ENCODE measurements at places on chromosomes 1 and 21.

- DNase-seq, result no peak
- H3K4me3 ChIP-seq, result no peak overlapping the region
- H3K4me1 ChIP-seq, result peaks cover 5% of the 10 kb centered on the region
- H3K27me3 ChIP-seq, result no peaks in the 10 kb centered on the region
- no peak overlapping the region for H3K27ac ChIP-seq
Measured at GRCh38 chr1:41518471-41518870, 34.0 kb upstream of the EDN2 start.

- H3K27ac ChIP-seq, result no peak overlapping the region
- H3K4me3 ChIP-seq, result no peak overlapping the region
- no peaks in the 10 kb centered on the region for H3K27me3 ChIP-seq
- peaks cover 33% of the 10 kb centered on the region for H3K4me1 ChIP-seq
Measured at GRCh38 chr1:117003223-117003875, 1.8 kb downstream of the CD101 start.

DNA sequence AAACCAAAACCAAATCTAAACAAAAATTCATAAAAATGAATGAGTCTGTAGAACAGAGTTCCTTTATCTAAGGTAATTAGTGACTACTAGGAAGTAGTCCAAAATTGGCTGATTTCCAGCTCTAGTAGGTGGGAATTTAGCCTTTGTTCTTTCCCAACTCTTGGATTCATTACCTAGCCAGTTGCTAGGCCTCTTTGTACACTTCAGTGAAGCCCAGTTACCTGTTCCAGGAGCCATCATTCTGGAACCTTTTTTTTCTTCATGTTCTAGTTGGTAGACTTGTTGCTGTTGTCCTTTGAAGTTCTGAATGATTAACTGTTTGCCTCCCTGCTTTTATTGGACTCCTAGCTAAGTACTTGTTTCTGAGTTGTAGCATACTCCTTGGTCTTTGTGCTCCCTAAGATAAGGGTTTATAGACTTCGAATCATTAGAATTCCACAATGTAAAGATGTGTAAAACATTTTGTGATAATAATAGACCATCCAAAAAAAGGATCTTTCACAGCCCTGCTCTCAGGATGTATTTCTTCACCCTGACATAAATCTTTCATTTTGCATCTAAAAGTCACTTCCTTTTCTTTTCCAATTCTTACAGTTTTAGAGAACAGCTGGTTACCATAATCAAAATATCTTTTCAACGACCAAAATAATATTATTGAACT lies 9.8 kb downstream of the PLA2G4A start:
- no peak overlapping the region for H3K27ac ChIP-seq
- H3K4me3 ChIP-seq, result no peak overlapping the region
- DNase-seq, result no peak
- no peaks in the 10 kb centered on the region for H3K4me1 ChIP-seq
- H3K36me3 ChIP-seq, result no peaks in the 10 kb centered on the region

DNA sequence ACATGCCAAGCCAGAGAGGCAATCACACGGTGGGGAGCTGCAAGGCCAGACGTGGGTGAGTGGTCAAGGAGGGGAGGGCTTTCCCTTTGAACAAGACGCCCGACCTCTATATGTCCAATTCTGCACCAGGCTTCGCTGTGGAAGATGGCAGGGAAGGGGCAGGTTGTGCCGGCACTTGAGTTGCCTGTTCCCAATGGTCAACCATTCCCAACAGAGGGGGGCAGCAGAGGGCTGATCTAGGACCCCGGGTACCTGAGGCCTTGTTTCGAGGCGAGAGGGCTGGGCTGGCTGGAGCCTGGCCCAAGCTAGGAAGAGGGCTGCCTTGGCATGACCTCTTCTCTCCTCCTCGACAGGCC lies 64.9 kb downstream of the TMEM53 start:
- no peaks in the 10 kb centered on the region for H3K36me3 ChIP-seq
- H3K4me3 ChIP-seq, result no peak overlapping the region
- H3K27ac ChIP-seq, result no peak overlapping the region
- peaks cover 11% of the 10 kb centered on the region for H3K27me3 ChIP-seq

DNA sequence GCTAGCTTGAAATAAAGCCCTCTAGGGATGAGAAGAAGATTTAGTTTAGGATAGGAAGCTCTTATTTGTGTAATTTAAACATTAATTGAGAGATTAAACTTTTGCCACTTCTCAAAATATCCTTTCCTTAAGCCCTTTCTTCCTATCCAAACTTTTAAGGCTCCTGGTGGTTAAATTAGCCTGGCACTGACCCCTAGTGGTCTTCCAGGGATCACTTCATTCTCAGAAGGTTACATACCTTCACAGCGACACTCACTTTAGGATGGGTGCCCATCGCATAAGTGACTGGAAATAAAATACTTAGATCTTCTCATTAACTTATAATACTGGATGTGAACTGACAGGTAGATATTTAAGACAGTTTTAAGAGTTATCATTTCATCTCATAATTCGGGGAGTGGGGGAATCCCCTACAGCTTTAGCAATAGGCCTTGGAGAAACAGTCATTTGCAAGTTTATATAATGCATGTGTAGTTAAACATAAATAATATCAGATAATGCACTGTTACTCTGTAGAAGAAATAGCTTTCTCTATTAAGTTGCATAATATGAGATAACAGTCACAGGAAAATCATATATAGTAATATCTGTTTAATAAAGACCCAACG lies 7.4 kb downstream of the LHX9 start:
- peaks cover 10% of the 10 kb centered on the region for H3K4me1 ChIP-seq
- peaks cover 3% of the 10 kb centered on the region for H3K36me3 ChIP-seq

GRCh38 chr1:17136936-17137335 lies 17.7 kb upstream of the PADI2 start:
- H3K27me3 ChIP-seq, result peaks cover 69% of the 10 kb centered on the region
- H3K36me3 ChIP-seq, result peaks cover 4% of the 10 kb centered on the region
- H3K4me3 ChIP-seq, result no peak overlapping the region
- H3K4me1 ChIP-seq, result no peaks in the 10 kb centered on the region
- H3K27ac ChIP-seq, result no peak overlapping the region

DNA sequence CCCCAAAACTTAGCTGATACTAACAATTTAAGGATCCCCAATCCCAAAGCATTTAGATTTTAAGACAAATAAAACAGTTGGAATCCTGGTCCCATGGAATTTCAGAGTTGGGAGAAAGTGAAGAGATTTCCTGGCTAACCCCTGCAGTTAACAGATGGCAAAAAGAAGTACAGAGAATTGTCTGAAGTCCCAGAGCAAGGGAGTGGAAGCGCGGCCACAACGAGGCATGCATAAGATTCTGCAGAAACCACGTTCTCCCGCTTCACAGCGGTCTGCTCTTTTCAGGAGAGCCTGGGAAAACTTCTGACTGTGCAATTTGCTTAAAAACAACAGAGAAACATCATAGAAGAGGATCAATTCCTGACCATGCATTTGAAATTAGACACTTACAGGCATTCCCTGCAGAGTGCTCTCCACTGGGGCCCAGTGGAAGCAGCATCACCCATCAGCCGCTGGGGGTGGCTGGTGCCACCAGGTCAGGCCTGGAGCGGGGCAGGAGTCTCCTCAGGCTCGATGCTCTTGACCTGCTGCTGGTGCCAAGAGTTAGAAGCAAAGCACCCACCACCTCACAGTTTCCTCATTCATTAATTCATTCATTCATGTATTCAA lies 226.7 kb upstream of the POU3F1 start:
- no peak overlapping the region for H3K4me3 ChIP-seq
- H3K27ac ChIP-seq, result no peak overlapping the region
- no peaks in the 10 kb centered on the region for H3K4me1 ChIP-seq

GRCh38 chr1:201944639-201945038 lies 1.7 kb downstream of the LMOD1 start:
- no peak overlapping the region for H3K4me3 ChIP-seq
- peaks cover 71% of the 10 kb centered on the region for H3K27me3 ChIP-seq
- peaks cover 6% of the 10 kb centered on the region for H3K36me3 ChIP-seq
- no peak overlapping the region for H3K27ac ChIP-seq
- no peak for DNase-seq

DNA sequence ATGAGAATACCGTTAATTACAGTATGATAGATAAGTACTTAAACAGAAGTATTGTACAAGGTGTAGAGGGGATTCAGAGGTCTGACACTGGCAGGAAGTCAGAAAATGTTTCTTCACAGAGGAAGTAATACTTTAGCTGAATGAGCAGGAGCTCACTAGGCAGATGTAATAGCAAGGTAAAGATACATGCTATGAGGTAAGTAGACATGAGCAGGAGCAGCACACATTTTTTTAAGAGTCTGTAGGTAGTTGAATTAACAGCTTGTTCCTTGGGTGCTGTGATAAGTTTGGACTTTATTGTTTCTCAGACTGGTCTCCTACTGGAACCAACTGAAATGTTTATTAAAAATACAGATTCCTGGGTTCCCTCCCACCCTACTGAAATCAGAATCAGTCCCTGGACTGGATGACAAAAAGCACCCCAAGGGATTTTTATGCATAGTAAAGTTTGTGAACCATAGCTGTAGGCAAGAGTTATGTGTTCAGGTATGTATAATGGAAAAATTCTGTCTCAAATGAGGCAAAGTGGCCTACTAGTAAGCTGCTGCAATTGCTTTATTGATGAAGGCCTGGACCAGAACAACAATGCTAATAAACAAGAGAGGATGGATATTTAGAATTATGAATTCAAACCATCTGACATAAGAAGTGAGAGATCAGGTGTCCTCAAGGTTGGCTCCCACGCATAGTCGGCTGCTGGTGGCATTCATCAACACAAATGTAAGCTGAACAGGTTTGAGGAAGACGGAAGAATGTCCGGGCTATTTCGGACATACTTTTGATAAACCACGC lies 902 bp downstream of the AP4B1 start:
- H3K27ac ChIP-seq, result peak overlapping the region; percentile 97
- DNase-seq, result peak; percentile 4
- H3K36me3 ChIP-seq, result peaks cover 38% of the 10 kb centered on the region
- H3K4me3 ChIP-seq, result peak overlapping the region; percentile 89
- peaks cover 56% of the 10 kb centered on the region for H3K4me1 ChIP-seq
- H3K27me3 ChIP-seq, result no peaks in the 10 kb centered on the region

GRCh38 chr1:170326186-170326585 lies 180.4 kb downstream of the NTMT2 start:
- no peaks in the 10 kb centered on the region for H3K36me3 ChIP-seq
- no peak overlapping the region for H3K27ac ChIP-seq
- no peaks in the 10 kb centered on the region for H3K4me1 ChIP-seq
- H3K27me3 ChIP-seq, result peaks cover 26% of the 10 kb centered on the region
- no peak for DNase-seq

GRCh38 chr1:42422737-42423136 lies 33.1 kb downstream of the ZMYND12 start:
- no peak overlapping the region for H3K27ac ChIP-seq
- H3K27me3 ChIP-seq, result peaks cover 39% of the 10 kb centered on the region
- no peak overlapping the region for H3K4me3 ChIP-seq
- DNase-seq, result no peak

DNA sequence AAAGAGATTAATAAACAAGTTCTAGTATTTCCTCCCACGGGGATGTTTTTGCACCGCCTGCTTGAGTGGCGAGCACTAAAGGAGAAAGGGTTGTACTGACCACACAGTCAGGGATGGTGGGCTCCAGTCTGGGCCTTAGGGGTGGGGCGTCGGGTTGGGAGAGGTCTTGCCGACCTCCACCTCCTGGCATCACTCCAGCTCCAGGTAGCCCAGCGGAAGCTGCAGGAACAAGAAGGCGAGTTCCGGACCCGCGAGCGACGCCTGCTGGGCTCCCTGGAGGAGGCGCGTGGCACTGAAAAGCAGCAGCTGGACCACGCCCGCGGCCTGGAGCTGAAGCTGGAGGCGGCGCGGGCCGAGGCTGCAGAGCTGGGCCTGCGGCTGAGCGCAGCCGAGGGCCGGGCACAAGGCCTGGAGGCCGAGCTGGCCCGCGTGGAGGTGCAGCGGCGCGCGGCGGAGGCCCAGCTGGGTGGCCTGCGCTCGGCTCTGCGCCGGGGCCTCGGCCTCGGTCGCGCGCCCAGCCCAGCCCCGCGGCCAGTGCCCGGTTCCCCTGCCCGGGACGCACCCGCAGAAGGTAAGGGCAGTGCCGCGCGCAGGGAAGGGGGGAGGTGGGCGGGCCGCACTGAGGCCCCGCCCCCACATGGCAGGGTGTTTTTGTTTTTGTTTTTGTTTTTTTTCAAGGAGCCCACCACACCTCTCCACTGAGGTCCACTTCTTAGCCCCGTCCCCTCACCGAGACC lies 19.7 kb downstream of the MFAP2 start:
- H3K4me3 ChIP-seq, result peak overlapping the region; percentile 91
- H3K4me1 ChIP-seq, result peaks cover 12% of the 10 kb centered on the region
- peak overlapping the region; percentile 77 for H3K27ac ChIP-seq
- H3K36me3 ChIP-seq, result peaks cover 12% of the 10 kb centered on the region

DNA sequence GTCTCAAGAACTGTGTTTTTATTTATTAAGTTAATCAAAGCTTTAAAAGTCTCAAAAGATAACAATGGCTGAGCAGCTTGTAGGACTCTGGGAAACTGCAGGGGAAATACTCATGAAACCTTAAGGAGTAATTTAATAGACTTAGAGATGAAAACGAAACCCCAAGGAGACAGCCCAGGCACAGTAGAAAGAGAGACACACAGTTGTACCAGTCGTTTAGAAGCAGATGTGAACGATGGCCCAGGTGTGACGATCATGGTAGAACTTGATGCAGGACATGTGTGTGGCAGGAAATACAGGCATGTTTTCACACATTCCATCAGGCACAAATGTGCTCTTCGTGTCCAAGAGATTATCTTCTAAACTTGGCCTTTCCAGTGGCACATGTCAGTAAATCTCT lies 21.2 kb upstream of the MRPS6 start:
- no peak for DNase-seq
- H3K4me3 ChIP-seq, result no peak overlapping the region
- no peaks in the 10 kb centered on the region for H3K4me1 ChIP-seq
- no peaks in the 10 kb centered on the region for H3K27me3 ChIP-seq

- no peaks in the 10 kb centered on the region for H3K4me1 ChIP-seq
- DNase-seq, result no peak
- no peaks in the 10 kb centered on the region for H3K27me3 ChIP-seq
- H3K4me3 ChIP-seq, result no peak overlapping the region
Measured at GRCh38 chr1:42479621-42480020, 16.5 kb downstream of the CCDC30 start.

DNA sequence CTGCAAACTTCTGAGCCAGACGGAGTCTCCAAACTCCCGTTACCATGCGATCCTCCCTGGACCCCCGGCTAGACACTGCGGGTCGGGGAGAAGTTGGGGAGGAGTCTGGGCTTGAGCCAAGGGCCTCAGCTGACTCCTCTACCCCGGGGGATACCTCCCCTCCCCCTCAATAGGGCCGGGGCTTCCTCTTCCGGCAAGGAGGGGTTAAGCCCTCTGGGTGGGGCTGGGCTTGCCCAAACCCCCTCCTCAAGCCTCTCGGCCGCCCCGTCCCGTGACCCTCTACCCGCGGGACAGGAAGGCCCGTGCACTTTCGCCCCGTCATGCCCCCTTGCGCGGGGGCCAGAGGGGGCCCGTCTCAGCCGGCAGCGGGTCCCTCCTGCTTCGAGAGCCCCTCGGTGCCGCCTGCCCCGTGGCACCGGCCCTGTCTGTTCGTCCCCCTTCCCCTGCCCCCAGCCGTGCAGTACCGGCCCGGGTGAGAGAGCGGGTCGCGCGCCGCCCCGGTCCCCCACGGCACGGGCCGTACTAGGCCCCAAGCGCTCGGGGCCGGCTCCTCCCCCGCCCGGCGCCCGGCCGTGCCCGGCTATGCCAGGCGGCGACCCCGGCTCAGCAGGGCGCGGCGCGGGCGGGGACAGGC lies 652 bp downstream of the ARL8A start:
- peak overlapping the region; percentile 96 for H3K4me3 ChIP-seq
- peaks cover 50% of the 10 kb centered on the region for H3K36me3 ChIP-seq
- H3K27ac ChIP-seq, result peak overlapping the region; percentile 94
- H3K27me3 ChIP-seq, result no peaks in the 10 kb centered on the region
